ENCODE measurements at places on chromosomes 11 and 22.

GRCh38 chr11:28472904-28473303 is 364.7 kb downstream of the METTL15 start:
- DNase-seq, result no peak

GRCh38 chr11:11292839-11293238 is 60.2 kb downstream of the CSNK2A3 start:
- DNase-seq, result no peak

DNA sequence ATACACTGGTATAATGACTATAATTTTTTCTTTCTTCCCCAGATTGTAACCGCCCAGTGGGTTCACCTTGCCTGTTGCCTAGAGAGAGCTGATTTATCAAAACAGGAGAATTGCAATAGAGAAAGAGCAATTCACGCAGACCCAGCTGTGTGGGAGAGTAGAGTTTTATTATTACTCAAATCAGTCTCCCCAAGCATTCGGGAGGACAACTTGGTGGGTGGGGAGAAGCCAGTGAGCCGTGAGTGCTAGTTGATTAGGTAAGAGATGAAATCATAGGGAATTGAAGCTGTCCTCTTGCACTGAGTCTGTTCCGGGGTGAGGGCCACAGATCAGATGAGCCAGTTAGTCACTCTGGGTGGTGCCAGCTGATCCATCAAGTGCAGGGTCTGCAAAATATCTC is 73.2 kb downstream of the SLC35F2 start:
- DNase-seq, result no peak

- DNase-seq, result no peak
Measured at GRCh38 chr11:3799143-3799542, 1.8 kb upstream of the NUP98 start.

DNA sequence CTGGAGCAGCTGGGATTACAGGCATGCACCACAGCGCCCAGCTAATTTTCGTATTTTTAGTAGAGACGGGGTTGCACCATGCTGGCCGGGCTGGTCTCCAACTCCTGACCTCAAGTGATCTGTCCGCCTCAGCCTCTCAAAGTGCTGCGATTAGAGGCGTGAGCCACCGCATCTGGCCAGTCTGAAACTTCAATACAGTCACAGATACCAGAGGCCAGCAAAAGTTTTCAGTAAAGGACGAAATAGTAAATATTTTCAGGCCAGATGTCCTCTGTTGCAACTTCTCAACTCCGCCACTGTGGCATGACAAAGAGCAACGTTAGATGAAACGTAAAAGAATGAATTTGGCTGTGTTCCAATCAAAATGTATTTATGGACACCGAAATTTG is 403.6 kb downstream of the MN1 start:
- DNase-seq, result no peak

DNA sequence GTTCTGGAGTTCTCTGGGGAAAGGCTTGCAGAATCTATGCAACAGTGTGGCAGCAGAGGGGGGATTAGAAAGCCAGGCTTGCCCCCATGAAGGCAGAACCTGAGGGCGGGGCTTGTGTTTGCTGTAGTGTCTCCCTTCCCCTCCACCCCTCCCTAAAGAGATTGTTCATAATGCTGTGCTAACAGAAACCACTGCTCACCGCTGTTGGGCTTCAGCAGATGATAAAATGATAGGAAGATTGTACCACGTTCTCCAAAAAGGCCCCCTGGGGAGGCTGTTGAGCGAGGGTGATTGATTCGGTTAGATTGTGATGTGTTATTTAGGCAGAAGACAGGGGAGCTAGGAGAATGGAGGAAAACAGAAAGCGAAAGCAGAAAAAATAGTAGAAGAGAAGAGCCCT is 215.2 kb upstream of the NCAM1 start:
- DNase-seq, result no peak

DNA sequence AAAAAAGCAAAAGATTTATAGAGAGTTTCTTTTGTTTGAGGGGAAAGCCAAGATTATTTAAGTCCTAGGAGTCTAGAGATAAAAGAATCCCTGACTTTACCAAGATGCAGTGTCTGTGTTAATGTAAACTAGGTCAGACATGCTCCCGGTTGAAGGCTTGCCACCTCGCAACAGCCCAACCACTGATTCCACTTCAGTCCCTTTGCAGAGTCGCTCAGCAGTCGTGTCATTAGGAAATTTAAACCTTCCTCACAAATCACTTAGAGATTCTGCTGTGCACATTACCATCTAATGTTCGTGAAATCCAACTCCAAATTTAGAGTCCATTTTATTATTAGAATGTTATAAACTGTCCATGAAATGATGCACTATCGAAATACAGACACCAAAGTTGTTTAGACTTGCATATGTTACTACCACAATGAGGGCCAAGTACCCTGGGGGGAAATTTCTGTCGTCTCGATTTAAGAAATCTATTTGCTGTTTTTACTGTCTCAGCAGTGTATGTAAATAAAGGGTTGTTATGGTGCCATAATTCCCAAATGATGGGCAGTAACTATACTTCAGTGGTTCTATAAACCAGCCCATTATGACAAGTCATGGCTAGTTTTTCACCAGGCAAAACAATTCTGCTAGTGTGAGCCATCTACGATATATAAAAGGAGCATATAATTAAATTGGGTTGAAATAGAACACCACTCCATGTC is 101.4 kb upstream of the MTNR1B start:
- no peak for DNase-seq

DNA sequence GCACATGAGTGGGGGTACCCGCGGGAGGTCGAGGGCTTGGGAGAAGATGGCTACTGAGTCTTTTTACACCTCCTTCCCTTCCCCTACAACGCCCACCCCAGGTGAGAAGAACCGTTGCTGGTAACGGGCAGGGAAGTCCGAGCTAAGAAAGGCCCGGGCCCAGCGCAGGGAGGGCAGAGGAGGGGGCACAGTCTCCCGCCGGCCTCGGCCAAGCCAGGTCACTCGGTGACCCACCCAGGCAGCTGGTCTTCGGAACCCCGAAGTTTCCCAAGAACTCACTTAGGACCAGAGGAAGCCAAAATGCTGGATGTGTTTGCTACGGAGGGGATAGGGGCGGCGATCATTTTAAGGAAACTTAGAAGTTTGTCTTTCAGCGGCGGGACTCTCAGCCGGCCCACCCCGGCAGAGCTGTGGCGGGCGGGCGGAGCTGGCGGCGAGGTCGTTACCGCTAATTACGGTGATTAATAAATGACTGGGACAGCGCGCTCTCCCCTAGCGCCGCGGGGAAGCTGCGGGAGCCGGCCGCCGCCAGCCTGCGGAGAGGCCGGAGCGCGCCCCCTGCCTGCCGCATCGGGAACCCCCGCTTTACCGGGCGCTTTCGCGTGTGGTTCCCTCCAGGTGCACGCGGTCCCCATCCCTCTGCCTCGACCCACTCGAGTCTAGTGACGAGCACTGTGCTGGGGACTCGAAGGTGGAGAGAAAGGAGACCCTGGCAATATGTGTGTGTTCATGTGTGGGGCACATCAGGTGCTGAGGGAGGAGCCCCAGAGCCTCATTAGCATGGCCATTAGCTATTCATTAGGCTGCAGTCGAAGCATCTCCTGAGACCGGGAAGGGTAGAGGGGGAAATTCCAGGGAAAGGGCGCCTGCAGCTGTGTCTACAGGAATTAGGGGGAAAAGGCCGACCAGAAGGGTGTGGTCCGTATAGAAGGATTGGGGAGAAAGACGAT is 945 bp downstream of the ROBO3 start:
- DNase-seq, result peak; percentile 64

- no peak for DNase-seq
Measured at GRCh38 chr11:125464270-125464662, 31.8 kb downstream of the FEZ1 start.

DNA sequence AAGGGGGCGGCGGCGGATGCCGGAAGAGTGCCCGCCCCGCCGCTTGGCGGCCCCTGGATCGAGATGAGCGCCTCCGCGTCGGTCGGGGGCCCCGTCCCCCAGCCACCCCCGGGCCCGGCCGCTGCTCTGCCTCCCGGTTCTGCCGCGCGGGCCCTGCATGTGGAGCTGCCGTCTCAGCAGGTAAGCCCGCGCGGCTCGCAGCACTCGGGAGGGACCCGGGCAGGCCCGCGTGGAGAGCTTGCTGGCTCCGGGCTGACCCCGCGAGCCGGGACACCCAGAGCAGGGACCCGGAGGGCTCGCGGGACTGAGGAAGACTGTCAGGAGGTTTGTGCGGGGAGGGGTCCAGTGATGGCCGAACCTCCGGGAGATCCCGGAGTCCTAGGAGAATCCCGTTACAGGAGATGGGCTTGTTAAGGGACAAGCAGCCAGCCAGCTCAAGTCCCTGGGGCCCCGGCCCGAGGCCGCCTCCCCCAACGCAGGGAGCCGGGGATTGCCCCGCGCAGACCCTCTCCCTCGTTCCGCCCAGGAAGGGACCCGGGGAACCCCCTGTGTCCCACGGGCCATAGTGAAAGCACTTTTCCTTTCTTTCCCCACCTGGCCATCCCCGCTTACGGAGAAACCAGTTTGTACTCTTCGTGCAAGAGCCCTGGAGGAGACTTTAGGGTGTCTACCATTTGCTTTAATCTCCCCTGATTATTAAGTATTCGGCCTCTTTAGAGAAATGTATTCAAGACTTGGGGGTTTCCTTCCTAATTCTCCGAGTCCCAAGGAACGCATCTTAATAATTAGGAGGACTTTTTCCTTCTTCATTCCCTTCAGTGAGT is 547 bp downstream of the UVRAG start:
- peak; percentile 28 for DNase-seq

- no peak for DNase-seq
Measured at GRCh38 chr11:104637662-104638170, 260.5 kb downstream of the CASP12 start.

DNA sequence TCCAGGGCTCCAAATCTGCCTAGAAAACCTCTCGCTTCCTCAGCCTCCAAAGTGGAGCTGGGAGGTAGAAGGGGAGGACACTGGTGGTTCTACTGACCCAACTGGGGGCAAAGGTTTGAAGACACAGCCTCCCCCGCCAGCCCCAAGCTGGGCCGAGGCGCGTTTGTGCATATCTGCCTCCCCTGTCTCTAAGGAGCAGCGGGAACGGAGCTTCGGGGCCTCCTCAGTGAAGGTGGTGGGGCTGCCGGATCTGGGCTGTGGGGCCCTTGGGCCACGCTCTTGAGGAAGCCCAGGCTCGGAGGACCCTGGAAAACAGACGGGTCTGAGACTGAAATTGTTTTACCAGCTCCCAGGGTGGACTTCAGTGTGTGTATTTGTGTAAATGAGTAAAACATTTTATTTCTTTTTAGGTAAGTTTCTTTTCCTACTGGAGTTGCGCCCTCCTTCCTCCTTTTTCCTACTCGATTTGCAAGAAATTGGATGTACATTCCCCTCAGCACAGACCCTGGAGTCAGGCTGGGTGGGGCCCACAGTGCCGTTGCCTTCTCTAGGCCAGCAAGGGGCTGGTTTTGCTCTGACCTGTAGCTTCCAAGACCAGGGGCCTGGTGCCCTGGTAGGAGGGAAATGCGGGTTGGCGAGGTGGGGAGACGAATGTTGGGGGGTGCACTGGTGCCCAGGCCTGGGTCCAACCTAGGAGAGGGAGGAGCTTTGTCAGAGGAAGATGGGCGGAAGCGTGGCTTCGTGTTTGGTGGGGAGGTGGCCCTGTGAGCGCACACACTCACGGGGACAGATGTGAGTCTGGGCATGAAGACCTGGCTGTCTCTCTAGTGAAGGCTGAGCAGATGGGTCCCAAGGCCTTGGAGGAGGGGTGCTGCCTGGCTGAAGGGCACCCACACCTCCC is 50.6 kb downstream of the ST14 start:
- DNase-seq, result no peak

DNA sequence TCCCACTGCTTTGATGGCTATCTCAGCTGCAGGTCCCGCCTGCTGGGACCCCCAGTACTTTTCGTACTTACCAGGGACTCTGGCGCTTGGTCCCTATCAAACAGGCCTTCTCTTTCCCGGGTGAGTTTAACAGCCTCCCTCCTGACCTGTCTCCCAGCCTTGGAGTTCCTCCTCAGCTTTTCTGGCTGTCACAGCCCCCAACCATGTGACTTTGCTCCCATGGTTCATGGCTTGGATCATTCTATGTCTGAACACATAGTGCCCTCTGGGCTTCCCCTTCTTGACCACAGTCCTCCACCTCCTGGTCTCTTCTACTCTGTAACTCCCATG is 56.9 kb downstream of the PARVA start:
- DNase-seq, result no peak

- DNase-seq, result no peak
Measured at GRCh38 chr11:8287297-8287696, 23.6 kb upstream of the LMO1 start.

DNA sequence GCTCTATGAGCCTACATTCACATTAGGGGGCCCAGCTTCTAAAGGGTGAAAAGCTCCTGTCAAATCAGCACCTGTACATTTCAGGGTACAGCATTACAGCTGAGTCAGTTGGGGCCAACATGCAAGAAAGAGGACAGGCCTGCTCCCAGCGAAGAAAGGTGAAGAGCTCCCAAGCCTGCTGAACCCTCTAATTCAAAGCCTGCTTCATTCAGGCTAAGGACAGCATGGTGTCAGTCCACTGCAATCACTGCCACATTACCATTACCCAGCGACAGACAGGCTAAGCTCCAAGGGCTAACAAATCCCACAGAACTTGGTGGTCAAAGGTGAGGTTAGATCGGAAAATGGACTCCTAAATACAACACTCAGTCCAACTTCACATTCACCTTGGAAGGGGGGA is 65.4 kb upstream of the CHRM4 start:
- DNase-seq, result no peak

GRCh38 chr22:34946339-34946985 is 119.5 kb upstream of the ISX start:
- DNase-seq, result no peak

- peak; percentile 31 for DNase-seq
Measured at GRCh38 chr11:415640-416041, 842 bp upstream of the SIGIRR start.

DNA sequence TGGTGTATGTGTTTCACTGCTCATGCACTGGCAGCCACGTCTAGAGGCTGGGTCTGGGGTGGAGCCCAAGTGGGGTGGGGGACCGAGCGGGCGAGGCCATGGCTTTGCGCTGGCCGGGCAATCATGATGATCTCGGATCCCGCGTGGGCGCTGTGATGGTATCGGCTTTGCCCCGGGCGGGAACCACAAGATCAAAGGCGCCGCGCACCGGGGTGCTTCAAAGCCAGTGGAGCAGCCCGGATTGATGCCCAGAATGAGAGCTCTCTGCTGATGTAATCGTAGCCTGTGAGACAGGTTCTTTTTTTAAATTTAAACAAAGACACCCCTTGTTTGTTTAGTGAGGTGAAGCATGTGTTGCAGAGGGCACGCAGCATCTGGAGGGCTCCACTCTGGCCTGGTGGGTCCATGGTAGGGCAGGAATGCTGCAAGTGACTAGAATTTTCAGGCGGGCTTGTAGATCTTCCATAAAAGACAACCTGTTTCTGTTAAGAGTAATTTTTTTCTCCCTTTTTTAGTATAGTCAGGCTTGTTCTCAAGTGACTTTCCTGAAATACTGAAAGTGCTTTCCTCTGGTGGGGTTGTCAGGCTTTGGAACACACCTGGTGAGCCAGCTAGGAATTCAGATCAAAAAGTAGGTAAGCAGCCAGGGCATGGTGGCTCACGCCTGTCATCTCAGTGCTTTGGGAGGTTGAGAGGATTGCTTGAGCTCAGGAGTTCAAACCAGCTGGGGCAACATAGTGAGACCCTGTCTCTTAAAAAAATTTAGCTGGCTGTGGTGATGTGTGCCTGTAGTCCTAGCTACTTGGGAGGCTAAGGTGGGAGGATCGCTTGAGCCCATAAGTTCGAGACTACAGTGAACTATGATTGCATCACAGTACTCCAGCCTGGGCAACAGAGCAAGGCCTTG is 40.7 kb downstream of the ZNRF3 start:
- no peak for DNase-seq

GRCh38 chr11:25615069-25615468 is 716.9 kb upstream of the ANO3 start:
- no peak for DNase-seq

- DNase-seq, result no peak
Measured at GRCh38 chr11:86795949-86796348, 4.4 kb upstream of the PRSS23 start.

GRCh38 chr22:35627267-35628041 is 10.3 kb upstream of the MB start:
- peak; percentile 76 for DNase-seq

Measured in CD4-positive, alpha-beta T cell treated with Interleukin-6 for 4 hours (primary cell).